ENCODE measurements at places on chromosomes 16 and 17. TPM values are rescaled to one million over a fixed set of nuclear protein-coding genes. Genes with fewer than 3 reads are reported as not detected.

DNA sequence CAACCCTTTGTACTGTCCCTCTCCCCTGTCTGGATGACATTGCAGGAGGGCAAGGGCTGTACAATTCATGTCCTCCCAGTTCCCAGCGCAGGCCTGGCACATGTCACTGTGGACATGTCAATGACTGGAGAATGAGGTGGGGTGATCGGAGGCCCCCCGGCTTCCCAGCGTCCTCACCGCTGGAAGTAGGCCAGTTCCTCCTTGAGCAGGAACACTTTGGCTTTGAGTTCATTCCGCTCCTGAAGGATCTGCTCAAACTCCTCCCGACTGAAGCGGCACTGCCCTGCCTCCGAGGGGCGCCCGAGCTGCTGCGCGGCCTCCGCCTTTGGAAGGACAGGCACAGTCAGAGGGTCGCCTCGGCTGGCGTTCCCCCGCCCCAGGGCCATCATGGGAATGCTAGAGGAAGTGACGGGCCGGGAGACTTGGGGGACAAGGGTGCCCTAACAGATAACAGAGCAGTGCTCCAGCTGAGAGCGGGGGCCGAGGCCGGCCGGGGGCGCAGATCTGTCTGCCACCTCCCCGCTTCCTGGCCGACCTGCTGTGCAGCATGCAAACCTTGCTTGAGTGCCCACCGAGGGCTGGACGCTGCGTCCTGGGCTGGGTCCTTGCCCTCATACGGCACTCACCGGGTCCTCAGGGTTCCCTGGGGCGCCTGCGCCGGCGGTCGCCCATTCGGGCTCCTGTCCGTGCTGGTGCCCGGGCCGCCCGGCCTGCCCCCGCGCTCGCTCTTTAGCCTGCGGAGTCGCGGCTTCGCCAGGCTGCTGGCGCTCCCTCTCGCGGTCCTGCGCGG lies 1.3 kb downstream of the RILP start:
- DNase-seq, result no peak

TRIM65 gene
- polyA plus RNA-seq, result 11.5 TPM

- DNase-seq, result no peak
Measured at GRCh38 chr17:41722231-41722630, 10.1 kb downstream of the GAST start.

GRCh38 chr17:57142925-57143324 lies 57.9 kb downstream of the AKAP1 start:
- DNase-seq, result no peak

DNA sequence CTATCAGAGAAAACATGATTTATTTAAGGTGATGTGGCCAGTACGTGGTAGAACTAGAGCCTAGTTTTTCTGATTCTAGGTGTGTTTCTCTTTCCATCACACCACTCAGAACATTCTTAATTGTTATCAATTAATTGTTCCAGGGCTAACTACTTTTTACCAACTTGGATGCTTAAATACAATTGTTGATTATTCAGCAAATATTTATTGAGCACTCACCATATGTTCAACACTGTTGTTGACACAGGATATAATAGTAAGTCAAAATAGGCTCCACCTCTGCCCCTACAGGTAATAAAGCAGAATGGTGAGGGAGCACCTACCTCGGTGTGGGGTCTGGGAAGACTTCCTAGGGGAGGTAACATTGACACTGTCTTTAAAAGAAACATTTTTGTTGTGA lies 16.1 kb downstream of the GNAO1 start:
- DNase-seq, result no peak

GRCh38 chr17:45311760-45312476 lies 4.9 kb downstream of the MAP3K14 start:
- no peak for DNase-seq

Measured in kidney (tissue), 22 donors.